Purkinje cell (primary cell): ENCODE measurements at places on chromosomes 3 and 15. TPM values are rescaled to one million over a fixed set of nuclear protein-coding genes. Genes with fewer than 3 reads are reported as not detected.

Gene CIAO2A
- 122 and 130 TPM in 2 replicates for polyA plus RNA-seq

Gene TFRC
- polyA plus RNA-seq, result 24.5 and 27.9 TPM in 2 replicates

Gene ONECUT1
- polyA plus RNA-seq, result not detected in 2 replicates

Gene IMPDH2
- polyA plus RNA-seq, result 45.7 and 59.5 TPM in 2 replicates
